ENCODE measurements at places on chromosomes 2 and 18. TPM values are rescaled to one million over a fixed set of nuclear protein-coding genes. Genes with fewer than 3 reads are reported as not detected.

The MALL gene
- total RNA-seq, result 19.6 TPM

DNA sequence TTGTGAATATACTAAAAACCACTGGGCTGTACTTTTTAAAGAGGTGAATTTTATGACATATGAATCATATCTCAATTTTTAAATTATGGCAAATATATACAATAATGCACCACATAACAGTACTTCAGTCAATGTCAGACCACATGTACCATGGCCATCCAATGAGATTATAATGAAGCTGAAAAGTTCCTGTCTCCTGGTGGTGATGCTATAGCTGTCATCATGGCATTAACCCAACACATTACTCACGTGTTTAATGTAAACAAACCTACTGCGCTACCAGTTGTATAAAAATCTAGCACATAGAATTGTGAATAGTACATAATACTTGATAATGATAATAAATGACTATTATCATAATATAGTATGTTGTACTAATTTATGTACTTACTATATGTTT lies 77.6 kb upstream of the ID2 start:
- DNase-seq, result no peak
- no peaks in the 10 kb centered on the region for H3K4me1 ChIP-seq
- no peaks in the 10 kb centered on the region for H3K27me3 ChIP-seq
- no peak overlapping the region for H3K27ac ChIP-seq
- H3K4me3 ChIP-seq, result no peak overlapping the region

GRCh38 chr2:191001032-191001431 lies 12.9 kb downstream of the STAT1 start:
- peaks cover 3% of the 10 kb centered on the region for H3K36me3 ChIP-seq
- H3K4me1 ChIP-seq, result no peaks in the 10 kb centered on the region
- H3K27me3 ChIP-seq, result no peaks in the 10 kb centered on the region
- H3K4me3 ChIP-seq, result no peak overlapping the region
- no peak for DNase-seq

GRCh38 chr2:8189316-8189715 lies 492.5 kb upstream of the ID2 start:
- H3K4me1 ChIP-seq, result no peaks in the 10 kb centered on the region
- no peak for DNase-seq
- no peak overlapping the region for H3K27ac ChIP-seq
- no peak overlapping the region for H3K4me3 ChIP-seq
- no peaks in the 10 kb centered on the region for H3K27me3 ChIP-seq

DNA sequence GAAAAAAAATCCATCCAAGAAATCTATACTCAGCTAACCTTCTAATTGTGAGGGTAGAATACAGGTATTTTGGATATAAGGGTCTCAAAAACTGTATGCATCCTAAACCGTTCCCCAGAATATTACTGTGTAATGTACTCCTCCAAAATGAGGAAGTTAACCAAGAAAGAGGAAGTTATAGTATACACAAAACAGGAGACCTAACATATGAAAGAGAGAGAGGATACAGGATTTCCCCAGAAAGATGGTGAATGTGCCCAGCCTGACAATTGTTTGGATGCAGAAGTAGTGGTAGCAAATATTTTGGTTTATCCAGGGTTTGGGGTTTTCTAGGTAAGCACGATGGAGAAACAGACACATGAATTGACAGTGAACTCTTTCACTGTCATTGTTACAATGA lies 50.6 kb downstream of the GALNT3 start:
- H3K27me3 ChIP-seq, result no peaks in the 10 kb centered on the region
- no peak for DNase-seq
- H3K27ac ChIP-seq, result no peak overlapping the region
- H3K4me3 ChIP-seq, result no peak overlapping the region

Measured in breast epithelium (tissue), 4 donors.